SHP77 (cell line): ENCODE measurements at places on chromosomes 12 and 14.

- DNase-seq, result no peak
Observed at GRCh38 chr12:71870416-71870815, 30.9 kb downstream of the TBC1D15 start.

DNA sequence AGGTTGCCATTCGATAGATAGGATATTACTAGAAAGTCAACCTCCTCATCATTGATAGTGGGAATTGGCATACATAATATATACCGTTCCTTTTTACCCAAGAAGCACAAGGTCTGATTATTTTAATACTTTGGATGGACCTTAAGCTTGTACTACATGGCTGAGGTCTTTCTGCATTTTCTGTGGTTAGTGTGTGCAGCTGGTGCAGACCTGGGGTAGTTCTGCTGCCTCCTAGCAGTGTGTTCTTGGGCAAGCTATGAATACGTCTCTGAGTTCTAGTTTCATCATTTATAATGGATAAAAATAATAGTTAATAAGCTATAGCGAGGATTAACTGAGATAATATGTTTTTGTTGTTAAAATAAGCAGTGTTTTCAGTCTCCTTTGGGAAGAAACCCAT is 2.2 kb downstream of the ZDHHC17 start:
- DNase-seq, result no peak

GRCh38 chr14:68718023-68718990 is 74.6 kb downstream of the ZFP36L1 start:
- DNase-seq, result no peak

DNA sequence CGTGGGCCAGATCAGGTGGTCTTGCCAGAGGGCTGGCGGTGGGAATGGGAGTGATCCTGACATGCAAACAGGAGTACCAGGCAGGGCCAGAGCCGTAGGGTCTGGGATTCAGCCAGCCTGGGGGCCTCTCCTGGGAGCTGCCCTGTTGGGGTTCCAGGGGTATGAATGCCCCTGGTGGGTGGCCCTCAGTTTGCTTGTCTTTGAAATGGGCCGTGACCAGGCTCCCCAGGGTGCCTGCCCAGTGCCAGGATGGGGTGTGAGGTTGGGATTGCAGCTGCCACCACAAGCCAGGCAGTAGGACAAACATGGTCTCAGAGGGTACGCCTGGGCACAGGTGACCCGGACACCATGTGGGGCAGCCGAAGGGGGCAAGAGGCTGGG is 168.8 kb downstream of the KIF26A start:
- no peak for DNase-seq

- DNase-seq, result no peak
Observed at GRCh38 chr12:116492703-116493324, 66.4 kb upstream of the MAP1LC3B2 start.

DNA sequence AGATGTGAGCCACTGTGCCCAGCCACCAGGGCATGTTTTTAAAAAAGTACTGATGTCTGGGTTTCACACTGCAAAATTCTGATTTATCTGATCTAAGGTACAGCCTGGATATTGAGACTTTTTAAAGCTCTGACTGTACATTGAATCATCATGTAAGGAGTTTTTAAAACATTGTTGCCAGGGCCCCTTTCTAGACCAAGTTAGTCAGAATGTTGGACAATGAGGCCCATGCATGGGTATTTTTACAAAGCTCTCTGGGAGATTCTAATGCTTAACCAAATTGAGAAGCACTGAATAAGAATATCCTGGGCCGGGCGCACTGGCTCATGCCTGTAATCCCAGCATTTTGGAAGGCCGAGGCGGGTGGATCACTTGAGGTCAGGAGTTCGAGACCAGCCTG is 16.7 kb downstream of the TMEM19 start:
- no peak for DNase-seq

DNA sequence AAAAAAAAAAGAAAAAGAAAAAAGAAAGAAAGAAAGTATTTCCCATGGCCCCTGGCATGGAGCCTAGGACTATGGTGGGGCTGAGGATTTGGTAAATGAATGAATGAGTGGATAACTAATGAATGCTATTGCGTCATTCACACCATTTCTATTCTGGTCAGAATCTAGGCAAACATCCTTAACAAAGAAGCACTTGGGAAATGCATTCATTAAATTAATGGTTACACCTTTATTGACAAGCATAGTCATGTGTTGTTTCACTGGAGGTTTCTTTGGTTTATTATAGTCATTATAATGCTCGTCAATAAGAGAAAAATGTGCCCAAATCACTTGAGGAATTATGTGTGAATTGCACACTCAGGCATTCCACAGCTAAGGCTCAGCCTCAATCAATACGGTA is 13.6 kb upstream of the AQP2 start:
- DNase-seq, result no peak

- no peak for DNase-seq
Observed at GRCh38 chr12:94616203-94616729, 34.1 kb downstream of the TMCC3 start.

- no peak for DNase-seq
Observed at GRCh38 chr14:33335366-33335765, 396.7 kb downstream of the NPAS3 start.

GRCh38 chr14:63598807-63599206 is 42.9 kb downstream of the WDR89 start:
- no peak for DNase-seq

GRCh38 chr14:84809158-84809557 is 720.8 kb upstream of the FLRT2 start:
- no peak for DNase-seq

DNA sequence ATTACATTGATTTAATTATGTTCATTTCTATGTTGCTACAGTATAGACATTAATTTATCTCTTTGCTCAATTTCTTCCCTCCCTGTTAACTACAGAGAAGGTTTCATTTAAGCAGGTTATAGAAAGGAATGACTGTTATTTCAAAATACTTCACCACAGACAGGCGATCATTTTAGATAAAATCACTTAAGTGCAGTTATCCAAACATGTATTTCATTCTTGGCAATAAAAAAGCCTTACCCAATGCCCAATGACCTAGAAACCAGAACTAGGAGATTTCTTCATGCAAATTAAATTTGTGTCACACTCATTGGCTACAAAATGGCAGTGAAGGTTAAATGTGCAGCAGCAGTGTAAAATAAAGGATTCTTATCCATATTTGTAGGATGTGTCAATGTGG is 266.4 kb downstream of the KCNH5 start:
- DNase-seq, result no peak

DNA sequence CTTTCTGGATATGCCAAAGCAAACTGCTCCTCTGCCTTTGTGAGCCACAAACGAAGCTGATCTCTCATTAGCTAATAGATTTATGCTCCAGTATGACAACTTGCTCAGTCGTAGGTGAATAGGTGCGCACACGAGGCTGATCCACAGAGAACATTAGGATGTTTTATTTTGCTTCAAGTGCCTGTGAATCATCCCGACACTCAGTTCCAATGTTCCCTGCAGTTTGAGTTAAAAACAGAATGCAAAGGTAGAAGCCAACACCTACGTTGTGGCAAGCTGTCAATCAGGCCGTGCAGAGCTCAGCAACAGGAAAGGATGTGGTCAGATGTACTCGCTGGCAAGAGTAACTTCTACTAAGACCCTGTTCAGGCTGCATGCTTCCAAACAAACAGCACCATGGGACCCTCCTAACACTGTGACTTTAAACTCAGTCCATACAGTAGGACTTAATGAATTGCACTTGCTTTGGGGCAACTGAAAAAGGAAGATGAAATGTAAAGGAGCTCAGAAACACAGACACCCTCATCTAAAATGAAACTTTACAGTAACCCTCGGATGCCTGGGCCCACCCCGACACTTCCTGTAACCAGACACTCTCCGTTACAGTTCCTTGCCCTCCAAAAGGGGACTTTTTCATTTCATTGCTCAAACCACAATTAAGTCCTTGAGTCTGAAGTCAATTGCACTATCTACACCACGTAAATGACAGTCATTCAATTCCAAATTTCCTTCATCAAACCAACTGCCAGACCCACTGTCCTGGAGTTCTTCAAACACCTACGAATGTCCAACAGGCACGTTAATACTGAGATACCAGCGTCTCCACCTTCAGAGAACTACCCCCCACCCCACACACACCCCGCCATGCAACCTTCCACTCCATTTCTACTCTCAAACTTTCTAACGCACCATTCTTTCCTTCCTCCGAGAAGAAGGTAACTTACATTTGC is 1.6 kb downstream of the CCDC88C start:
- no peak for DNase-seq

DNA sequence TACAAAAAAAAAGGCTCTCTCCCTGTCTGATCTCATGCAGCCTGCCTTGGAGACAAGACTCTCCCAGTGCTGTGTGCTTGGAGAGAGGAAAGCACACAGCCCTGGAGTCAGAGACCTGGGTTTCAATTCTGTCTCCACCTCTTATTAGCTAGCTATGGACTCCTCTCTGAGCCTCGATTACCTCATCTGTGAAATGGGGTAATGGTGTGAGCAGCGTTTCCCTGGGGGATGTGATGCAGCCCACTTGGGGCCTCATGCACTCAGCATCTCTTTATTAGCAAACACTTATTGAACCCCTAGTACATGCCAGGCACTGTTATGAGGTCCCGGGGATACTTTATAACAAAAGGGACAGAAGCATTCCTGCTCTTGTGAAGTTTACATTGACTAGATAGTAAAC is 12.5 kb downstream of the SDS start:
- DNase-seq, result no peak

- peak; percentile 24 for DNase-seq
Observed at GRCh38 chr14:80213602-80214001, 2.3 kb upstream of the DIO2 start.

DNA sequence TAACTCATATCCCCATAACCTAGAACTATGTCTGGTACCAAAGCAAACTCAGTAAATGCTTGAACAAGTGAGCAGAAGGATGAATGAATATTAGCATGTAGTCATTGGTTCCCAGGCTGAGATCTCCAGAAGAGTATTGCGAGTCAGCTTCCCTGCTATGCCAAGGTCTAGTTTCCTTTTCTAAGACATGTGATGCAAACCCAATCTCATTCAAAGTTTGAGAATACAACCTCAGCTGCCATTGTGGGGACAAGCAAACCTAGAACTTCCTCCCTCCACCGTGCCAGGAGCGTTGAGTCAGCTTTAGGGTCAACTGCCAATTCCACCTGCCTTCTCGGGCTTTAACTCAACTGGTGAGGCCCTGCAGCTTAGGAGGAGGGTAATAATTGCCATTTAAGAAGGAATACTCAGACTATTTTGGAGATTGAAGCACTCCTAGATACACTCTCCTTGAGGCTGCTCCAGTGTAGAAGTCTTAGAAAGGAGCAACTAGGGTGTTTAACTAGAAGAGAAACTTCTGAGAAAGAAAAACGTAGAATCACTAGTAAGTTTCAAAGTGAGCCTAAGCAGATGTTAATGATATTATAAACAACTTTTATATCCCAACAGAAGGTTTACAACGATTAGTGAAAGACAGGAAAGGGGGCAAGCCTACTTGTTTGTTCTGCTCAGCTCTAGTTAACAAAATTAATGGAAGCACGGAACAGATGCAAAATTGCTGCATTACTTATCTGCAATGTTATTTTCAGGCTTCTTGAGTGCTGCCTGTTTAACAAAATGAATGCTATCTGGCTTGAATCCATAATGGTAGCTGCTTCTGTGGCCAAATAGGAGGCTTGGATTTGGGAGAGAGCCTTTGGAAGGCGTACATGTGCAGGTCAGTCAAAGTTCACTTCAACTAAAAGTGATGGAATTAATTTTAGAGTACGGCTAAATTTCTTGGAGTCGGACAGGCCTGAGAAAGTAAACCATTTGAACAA is 96.9 kb downstream of the HELB start:
- no peak for DNase-seq

- no peak for DNase-seq
Observed at GRCh38 chr12:52839436-52840105, 5.5 kb upstream of the KRT79 start.
